ENCODE measurements at places on chromosomes 4 and X. TPM values are rescaled to one million over a fixed set of nuclear protein-coding genes. Genes with fewer than 3 reads are reported as not detected.

DNA sequence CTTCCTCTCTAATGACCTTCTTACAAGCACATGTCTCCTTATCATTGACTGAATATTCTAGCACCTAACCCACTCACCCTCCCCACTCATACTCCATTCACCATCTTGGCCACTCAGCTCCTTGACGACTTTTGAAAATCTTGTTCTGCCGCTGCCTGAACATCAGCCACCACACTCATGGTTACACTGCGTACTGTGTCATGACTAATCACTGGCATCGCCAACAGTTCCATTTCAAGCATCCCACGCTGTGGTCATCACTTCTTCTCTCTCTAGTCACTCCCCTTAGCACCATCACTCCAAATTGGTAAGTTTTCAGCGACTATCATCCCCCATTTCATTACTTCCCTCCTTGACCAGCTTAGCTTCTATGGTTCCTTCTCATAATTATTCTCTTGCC lies 352.8 kb downstream of the MAPK10 start:
- DNase-seq = no peak

DNA sequence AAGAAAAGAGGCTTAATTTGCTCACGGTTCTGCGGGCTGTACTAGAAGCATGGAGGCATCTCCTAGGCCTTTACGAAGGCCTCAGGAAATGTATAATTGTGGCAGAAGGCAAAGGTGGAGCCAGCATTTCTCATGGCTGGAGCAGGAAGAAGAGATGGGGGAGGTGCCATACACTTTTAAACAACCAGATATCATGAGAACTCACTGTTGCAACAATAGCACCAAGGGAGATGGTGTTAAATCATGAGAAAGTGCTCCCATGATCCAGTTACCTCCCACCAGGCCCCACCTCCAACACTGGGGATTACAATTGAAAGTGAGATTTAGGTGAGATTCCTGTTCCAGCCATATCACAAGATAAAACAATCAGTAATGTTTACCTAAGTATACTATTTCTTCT lies 45.5 kb downstream of the MTHFD2L start:
- DNase-seq = no peak

- DNase-seq = peak; percentile 67
Measured at GRCh38 chrX:119692191-119693039, 553 bp downstream of the SEPTIN6 start.

DNA sequence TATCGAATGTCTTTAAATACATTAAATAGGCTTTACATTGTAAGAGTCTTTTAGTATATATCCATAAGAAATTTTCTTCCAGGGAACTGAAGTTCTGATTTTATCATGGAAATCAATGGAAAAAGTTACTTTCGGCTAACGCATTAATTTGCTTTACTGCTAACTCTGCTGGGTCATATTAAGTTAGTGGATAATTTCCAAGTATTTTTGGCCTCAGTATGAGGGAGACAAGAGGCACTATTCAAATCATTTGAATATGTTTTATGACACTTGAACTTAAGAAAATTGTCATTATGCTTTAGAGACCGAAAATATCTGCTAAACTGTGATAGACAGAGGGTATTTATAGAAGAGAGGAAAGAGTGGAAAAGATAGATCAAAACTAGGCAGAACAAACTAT lies 237.5 kb downstream of the PCDH7 start:
- DNase-seq = no peak

DNA sequence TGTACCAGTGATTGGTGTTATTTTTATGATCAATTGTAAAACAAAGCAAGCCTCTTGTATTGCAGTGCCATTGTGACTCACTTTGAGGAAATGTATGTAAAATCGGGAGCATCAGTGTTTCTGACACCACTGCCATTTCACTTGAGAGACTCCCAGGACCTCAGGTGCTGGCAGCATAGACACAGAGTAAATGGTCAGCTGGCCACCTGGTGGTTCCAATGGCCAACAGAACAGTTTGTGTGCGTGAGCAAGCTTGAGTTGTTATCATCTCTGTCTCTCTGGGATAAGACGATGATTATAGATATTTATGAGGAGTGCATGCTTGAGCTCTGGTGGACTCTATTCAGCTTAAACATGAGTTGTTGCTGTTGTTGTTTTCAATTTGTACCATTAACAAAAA lies 356.6 kb downstream of the GUCY2F start:
- DNase-seq = no peak

SPOCK3 gene
- not detected for total RNA-seq

HTN3 gene
- total RNA-seq = not detected

DNA sequence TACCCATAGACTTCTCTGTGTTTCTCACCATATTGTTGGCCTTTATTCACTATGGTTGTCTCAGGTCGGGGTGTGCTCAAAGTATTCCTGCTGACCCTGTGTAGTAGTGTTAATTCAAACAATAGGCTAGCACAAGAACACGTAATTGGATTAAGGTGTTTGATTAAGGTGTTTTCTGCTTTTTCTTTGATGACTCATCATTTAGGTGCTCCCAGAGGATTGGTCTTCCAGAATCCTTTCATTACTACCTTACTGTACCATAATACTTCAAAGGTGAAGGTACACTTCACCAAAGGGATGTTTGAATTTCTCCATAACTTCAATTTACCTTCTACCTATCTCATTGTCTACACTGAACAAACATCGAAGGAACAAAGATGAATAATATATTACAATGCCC lies 121.7 kb upstream of the CCDC160 start:
- no peak for DNase-seq

MEPE gene
- total RNA-seq = not detected

DNA sequence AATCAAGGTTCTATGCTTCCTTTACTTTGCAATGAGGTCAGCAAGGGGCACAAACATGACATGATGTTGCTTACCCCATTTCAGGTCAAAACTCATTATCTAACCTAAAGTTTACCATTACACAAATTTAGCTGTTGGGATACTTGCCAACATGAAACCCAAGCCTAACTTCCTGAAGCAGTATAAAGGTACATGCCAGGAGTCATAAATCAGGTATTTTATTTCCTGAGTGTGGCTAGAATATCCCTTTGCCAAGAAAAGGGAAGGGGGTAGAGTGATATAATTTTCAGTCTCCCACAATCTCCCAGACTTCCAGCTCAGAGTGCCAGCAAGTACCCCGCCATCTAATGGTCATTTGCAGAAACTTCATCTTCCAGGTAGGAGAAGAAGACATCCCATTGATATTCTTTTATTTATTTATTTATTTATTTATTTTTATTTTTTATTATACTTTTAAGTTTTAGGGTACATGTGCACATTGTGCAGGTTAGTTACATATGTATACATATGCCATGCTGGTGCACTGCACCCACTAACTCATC lies 136.6 kb downstream of the NEXMIF start:
- DNase-seq = no peak

DNA sequence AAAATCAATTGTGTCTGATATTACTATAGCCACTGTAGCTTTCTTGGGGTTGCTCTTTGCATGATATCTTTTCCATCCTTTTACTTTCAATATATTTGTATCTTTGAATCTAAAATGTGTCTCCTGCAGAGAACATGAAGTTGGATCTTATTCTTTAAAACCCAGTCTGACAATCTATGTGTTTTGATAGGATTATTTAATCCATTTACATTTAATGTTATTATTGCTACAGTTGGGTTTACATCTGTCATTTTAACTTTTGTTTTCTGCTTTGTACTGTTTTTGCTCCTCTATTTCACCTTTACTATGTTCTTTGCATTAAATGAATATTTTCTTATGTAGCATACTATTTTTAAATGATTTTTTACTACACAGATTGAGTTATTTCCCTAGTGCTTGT lies 230.9 kb downstream of the ANTXR2 start:
- DNase-seq = no peak

- no peak for DNase-seq
Measured at GRCh38 chr4:114698231-114698630, 99.6 kb downstream of the UGT8 start.
